ENCODE measurements at places on chromosomes 7 and 10.

DNA sequence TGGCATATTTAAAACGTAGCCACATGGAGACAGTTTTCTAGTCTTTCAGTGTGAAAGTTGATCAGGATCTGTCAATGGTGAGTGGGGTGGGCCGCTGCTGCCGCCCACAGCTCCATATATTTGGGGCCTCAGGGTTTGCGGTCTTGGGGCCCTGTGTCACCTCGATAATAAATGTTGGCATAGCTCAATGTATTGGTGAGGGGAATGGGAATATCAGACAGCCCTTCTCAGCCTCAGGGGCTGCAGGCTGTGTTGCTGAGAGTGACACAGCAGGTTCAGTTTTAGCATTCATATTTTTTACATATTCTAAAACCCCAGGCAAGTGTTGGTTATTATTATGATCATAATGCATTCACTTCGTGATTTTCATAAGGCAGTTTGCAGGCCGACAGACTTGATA is 5.3 kb downstream of the CDH23 start:
- no peak for DNase-seq

- no peak for DNase-seq
These were observed 473.5 kb downstream of the AUTS2 start for GRCh38 chr7:70071766-70072165.

DNA sequence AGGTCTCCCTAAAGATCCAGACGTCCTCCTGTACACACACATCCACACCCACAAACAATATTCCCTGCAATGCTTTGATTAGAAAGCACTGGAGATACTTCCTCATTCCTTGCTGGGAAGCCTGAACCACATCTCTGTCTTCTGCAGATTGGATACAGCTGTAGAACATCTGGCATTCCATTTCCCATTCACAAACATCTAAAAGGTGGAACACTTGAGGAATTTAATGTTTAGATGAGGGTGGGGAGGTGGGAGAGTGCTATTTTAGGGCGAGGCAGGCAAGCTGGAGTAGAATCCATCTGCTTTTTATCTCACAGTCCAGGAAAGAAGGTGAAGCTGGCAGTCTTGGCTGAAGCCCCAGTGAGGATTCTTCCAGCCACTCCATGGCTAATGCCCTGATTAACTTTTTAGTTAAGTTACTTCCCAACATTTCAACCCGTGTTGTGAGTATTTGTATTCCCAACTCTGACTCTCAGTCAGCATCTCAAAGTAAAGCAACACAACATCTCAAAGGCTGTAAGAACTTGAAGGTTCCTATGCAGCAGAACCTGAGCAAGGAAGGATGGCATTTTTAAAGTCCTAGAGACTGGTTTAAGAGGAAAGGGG is 46.1 kb downstream of the CYTH3 start:
- peak; percentile 83 for DNase-seq

GRCh38 chr10:114057855-114058254 is 14.2 kb downstream of the ADRB1 start:
- DNase-seq: no peak

GRCh38 chr7:138618933-138619332 is 82.2 kb downstream of the SVOPL start:
- no peak for DNase-seq

- DNase-seq: peak; percentile 41
These were observed 19.7 kb downstream of the DOCK1 start for GRCh38 chr10:126924915-126925300.
